ENCODE measurements at places on chromosomes 5 and 9. TPM values are rescaled to one million over a fixed set of nuclear protein-coding genes. Genes with fewer than 3 reads are reported as not detected.

- DNase-seq = no peak
These were observed 104.9 kb upstream of the CDH10 start for GRCh38 chr5:24749701-24750100.

DNA sequence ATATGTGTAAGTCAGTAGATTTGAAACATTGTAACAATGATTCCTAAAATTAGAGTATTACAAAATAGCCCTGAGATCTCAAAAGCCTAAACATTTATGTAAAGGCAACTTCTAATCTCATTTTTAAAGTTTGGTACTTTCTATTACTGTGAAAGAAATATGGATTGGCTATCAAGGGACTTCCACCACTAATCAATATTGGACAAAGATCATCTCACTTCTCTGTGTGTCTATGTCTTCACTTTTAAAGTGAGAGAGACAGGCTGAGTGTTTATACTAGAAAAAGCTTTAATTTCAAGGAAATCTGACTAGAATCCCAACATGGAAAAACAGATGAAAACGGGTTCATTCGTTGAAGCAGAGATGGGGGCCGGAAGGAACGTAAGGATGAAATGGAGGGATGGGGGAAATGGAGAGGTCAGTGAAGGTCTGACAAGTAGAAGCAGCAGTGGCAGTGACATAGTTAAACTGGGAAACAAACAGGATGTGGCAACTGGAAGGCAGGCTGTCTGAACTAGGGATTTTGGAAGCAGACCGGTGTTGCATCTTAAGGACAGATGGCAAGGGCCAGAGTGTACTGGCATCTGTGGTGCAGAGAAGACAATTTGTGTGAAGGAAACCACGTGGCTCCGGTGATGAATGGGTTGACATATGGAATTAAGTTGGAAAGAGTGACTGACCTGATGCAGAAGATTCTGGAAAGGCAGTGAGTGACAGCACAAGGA, 60.8 kb downstream of the PDE4D start:
- no peak for DNase-seq

GRCh38 chr5:151012862-151013261, 7.5 kb upstream of the GPX3 start:
- no peak for DNase-seq

DNA sequence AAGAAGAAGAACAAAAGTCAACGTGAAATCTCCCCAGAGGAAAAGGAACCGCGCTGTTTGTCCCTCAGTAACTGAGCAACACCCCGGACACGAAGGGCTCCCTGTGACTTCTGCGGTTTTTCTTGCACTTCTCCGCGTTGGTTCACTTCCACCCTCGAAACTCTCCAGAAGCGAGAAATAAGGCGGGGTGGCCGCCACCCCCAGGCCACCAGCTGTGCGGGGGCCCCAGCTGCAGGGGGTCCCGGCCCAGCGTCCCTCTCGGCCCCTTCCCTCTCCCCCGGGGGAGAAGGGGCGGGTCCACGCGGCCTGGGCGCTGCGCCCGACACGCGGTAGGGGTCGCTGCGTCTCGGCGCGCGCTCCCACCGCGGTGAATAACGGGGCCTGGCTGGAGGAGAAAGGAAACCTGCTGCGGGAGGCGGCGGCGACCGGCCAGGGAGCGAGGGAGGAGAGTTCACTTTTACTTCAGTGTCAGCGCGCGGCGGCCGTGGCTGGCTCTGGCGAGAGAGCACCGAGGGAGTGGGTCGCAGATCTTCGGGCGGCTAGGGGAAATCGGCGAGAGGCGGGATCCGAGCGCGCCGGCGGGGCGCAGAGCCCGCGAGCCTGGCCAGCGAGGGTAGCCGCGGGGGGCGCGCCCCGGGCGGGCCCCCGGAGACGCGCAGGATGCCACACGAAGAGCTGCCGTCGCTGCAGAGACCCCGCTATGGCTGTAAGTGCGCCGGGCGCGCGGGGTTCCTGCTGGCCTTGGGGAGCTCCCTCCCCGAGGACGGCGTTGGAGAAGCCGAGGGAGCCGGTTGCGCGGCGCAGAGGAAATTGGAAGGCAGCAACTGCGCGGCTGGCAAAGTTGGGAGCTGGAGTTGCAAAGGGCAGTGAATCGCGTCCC, at the start of gene IQGAP2:
IQGAP2 (plus strand) TSS at position 400 of the 880 bp plus-strand sequence; CDS start at position 661, 261 bp downstream.
- DNase-seq = peak; percentile 84

GRCh38 chr5:133610489-133611356, 1.6 kb downstream of the FSTL4 start:
- DNase-seq = peak; percentile 67

- no peak for DNase-seq
These were observed 52.4 kb downstream of the TTLL11 start for GRCh38 chr9:122040561-122041242.

DNA sequence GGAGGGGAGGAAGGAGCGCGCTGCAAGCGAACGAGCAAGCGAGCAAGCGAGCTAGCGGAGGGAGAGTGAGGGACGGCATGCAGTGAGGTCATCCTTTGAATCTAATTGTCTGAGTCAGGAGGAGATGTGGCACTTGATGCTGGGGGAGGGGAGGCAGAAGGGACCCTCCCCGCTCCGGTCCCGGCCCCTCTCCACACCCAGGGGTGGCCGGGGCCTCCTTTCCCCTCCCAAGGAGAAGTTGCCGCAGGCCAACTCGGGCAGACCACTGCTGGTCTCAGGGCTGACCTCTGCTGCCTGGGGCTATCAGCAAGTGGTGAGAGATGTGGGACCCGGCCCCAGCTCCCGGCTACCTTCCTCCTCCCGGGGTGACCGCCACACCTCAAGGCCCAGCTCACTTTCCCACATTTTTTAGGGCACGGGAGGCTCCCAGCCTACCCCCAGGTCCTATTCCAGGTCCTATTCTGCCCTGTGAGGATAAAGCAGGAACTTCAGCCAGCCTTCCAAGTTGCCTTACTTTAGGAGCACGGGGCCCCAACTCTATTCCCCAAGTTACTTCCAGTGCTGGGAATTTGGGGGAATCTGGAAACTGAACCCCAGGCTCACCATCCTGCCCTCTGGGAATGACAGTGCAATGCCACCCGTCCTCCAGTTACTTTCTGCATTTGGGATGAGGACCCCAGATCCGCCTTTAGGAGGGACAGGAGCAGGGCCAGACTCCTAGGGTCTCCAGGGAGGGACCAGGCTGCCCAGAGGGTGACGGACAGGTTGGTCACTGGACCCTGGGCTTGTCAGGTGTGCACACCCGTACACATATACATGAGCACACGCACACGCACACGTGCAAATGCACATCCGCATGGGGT, 11.1 kb downstream of the CNTFR start:
- no peak for DNase-seq

GRCh38 chr9:127104581-127105311, 17.7 kb downstream of the ANGPTL2 start:
- DNase-seq = no peak

DNA sequence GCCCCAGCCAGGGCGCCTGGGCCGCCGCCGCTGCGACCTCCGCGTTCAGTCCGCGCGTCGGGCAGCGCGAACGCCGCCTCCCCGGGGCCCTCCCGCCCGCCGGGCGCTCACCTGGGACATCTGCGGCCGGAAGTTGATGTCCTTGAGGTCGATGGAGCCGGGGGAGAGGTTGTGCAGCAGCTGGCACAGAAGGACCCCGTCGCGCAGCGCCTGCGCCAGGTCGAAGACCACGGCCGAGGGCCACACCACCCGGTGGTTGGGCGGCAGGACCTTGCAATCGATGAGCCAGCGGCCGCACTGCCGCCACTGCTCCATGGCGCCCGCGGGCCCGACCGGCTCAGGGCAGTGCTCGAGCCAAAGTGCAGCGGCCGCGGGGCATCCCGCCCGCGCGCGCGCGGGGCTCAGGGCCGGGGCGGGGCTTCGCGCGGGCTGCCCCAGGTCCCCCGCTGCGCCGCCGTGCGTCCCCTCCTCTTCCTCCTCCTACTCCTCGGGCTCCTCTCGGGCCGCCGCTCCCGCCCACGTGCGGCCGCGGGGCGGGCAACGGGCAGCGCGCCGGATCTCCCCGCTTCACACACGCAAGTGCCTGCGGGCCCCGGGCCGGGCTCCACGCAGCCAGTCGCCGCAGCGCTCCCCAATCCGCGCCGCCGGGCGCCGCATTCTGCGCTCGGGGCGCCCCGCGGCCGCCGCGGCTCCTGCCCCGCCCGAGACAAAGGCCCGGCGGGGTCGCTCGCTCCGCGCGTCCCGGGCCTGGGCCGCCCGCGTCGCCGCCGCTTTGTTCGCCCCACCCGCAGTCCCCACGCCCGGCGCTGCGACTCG, at the start of gene VAV2:
VAV2 (minus strand) TSS at position 361 of the 816 bp plus-strand sequence; CDS start at position 315, 46 bp downstream.
- peak; percentile 83 for DNase-seq

GRCh38 chr5:79754865-79755555, 65.4 kb downstream of the CMYA5 start:
- DNase-seq = peak; percentile 65

GRCh38 chr9:115540091-115540490, 422.1 kb upstream of the TNC start:
- no peak for DNase-seq

DNA sequence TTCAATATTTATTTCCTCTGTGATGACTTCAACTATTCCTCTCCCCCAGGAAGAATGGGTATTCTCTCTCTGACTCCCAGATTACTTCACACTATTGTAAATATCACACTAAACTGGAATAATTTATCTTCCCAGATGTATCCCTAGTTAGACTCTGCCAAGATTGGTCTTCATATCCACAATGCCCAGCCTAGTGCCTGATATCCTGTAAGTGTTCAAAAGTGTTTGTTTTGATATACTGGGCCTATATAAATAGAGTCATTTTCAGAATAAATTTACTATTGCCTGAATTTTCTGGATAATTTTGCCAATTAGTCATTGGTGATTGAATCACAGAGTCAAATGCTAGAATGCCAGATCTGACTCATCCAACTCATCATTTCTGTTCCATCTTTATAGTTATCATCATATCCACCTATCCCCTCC, 143.7 kb upstream of the TNC start:
- DNase-seq = no peak

- DNase-seq = peak; percentile 58
These were observed 513.1 kb downstream of the PDE4D start for GRCh38 chr5:59380350-59380951.

DNA sequence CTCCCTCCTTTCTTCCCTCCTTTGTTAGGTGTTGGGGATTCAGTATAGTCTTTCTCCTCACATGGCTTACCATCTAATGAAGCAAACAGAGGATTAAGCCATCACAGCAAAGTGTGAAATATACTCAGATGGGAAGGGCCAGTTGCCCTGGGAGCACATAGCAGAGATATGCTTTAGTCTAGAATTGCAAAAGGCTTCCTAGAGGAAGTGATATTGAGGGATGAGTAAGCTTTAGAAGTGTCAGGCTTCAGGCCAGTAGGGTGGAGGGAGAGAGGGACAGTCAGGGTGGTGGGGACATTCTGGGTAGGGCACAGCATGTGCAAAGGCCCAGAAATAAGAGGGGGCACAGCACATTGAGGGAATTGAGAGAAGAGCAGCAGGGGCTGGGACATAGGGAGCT, 46.2 kb upstream of the GLRA1 start:
- DNase-seq = no peak

GRCh38 chr5:54146390-54146789, 164.0 kb downstream of the ARL15 start:
- DNase-seq = no peak

DNA sequence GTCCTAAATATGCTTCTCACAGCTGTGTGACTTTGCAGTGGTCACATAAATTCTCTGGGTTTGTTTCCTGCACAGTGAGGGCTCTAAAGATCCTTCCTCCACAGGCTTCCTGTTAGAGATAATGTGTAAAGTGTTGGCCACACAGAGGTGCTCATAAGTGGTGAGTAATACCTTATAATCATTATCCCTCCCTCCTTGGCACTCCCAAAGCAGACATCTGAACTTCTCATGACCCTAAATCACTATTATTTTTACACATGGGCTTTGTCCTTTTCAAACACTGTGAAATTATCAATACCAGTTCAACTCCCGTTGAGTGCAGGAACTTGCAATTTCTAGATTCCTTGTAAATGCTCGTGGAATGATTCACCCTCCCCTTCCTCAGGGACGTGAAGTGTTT, 100.2 kb downstream of the BRINP1 start:
- no peak for DNase-seq

GRCh38 chr5:157539503-157540022, 36.0 kb downstream of the ADAM19 start:
- DNase-seq = no peak

DNA sequence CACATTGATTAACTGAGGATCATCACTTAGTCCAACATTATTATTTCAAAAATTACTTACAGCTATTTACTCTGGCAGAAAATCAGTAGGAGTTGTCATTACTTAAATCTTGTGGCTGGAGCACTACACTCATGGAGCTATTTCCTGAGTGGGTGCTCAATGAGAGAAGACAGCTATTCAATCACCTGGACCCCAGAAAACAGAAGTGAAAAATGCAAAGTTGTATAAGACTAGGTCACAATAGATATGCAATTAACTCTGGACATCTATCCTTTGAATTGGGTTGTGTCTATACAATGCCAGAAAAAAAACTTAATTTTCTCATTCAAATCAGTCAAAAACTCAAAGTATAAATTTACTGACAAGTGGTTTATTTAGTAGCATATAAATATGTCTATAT, 340.9 kb downstream of the EFNA5 start:
- no peak for DNase-seq

DNA sequence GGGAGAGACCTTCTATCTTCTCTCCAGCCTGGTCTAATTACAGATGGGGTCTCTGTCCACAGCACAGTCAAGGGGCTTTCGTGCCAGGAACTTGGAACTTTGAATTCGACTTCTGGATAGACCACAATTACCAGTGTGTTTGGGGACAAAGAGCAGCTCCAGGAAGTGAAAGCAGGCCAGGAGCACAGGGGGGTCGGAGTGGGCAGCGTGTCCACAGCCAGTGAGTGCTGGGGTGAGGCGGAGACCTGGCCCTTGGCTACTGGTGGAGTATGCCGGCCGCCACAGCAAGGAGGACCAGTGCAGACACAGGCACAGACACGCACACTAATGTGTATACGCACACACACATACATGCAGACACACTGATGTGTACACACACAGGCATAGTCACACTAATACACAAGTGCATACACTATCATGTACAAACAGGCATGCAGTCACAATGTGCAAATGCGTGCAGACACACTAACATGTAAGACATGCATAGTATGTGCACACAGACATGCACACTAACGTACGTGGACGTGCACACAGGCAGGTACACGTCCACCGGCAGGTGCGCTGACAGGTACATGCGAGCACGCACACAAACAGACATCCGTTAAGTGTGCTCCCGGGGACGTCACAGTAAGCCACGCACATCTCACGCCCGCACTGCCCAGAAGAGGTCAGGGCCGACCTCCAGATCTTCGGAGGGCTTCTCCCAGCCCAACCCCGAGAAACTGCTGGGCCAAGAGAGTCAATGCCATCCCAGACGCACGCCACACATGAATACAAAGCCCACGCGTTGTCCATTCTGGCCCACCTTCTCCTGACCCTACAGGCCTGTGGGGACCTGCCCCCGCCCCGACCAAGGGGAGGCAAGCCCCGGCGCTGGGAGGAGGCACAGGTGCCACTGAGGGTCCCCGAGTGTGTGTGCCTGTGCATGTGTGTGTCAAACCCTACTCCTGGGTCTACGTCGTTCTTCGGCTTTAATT, 46.5 kb downstream of the NKD2 start:
- no peak for DNase-seq

- DNase-seq = no peak
These were observed 229.7 kb downstream of the TLE4 start for GRCh38 chr9:79801459-79801858.

GRCh38 chr9:1008216-1008615, 31.8 kb downstream of the DMRT3 start:
- DNase-seq = no peak

ADAMTS19 gene
- not detected for polyA plus RNA-seq

PTGES gene
- not detected for polyA plus RNA-seq

SH3GLB2 gene
- 85.2 TPM for polyA plus RNA-seq

APBA1 gene
- polyA plus RNA-seq = 0.27 TPM

ADRB2 gene
- polyA plus RNA-seq = 1.5 TPM

PROB1 gene
- polyA plus RNA-seq = 0.54 TPM

FBLL1 gene
- polyA plus RNA-seq = 1.9 TPM
